Tongue (tissue), 3 donors: ENCODE measurements at places on chromosomes 12 and 14. TPM values are rescaled to one million over a fixed set of nuclear protein-coding genes. Genes with fewer than 3 reads are reported as not detected.

Gene RILPL2
- 1.4 TPM for total RNA-seq

Gene CD69
- 4.6 TPM for total RNA-seq

Gene TPPP2
- not detected for total RNA-seq

Gene GARIN6
- not detected for total RNA-seq

Gene TCL1B
- total RNA-seq, result not detected

Gene KRT6C
- 19.3 TPM for total RNA-seq

Gene GUCY2C
- 0.21 TPM for total RNA-seq

Gene DHRS2
- not detected for total RNA-seq

Gene RIMBP2
- 0.62 TPM for total RNA-seq

Gene IL26
- total RNA-seq, result not detected

Gene LIN7A
- 4.3 TPM for total RNA-seq

DNA sequence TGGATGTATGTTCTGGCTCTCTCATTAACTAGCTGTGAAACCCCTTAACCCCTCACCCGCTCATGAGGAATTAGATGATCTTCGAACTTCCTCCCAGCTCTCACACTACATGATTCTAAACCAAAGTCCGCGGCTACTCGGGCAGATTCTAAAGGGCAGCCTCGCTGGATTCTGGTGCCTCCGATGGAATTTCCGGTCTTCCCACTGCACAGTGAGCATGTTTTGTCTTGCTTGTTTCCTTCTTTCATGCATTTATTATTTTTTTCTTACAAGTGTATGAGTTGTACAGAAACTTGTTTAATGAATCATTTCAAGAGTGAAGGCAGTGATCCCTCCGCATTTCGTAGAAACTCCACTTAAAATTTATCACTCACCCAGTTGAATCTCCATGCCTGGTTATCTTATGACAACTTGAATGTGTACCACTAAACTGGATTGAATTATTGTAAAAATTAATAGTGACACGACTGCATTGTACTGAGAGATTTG lies 4.5 kb upstream of the HCAR3 start:
- peak; percentile 28 for DNase-seq

DNA sequence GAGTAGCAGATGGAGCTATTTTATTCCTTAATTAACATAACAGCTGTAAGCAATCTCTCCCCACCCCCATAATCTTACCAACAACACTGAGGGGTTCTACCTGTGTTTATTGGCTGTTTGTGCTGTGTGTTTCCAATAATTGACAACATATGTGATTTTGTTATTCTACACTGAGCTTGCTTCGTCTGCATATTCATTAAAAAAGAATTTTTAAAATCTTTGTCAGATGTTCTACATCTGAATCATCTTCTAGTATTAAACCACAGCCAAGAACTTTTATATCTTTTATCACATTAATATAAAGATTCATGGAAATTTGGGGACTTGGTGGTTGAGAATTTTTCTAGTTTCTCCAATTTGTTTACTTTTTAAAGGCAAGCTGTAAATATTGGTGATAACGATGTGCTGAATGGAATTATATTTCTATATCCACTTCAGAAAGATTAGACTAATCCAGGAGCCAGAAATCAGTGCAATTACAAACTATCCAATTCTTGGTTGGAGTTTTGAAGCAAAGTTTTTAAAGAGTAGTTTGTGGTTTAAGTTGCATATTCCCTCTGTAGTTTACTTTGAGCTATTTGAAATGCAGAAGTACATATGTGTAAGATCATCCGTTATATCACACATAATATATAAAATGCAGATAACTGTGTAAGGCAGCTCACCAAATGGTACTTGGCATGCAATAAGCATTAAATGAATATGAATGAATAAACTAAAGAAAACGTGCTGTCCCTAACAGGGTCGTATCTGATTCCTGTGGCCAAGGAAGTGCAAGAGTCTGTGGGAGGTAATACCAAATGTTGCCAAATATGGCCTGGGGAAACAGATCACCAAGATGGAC lies 206.9 kb downstream of the PELI2 start:
- DNase-seq, result peak; percentile 16

DNA sequence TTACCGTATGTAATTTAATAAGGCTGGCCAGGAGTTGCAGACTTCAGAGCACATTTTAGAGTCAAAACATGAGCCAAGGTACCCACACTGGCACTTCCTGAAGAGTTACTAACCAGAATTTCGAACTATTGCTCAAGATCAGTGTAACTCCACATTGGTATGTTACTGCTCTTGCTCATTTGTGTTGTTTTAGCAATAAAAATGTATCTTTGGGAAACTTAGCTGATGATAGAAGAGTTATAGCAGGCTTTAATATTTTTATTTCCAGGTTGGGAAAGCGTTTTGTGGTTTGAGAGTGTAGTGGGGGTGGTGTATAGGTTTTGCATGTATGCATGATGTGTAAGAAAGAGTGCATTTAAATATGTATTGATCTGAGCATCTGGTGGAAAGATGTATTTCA lies 96.6 kb downstream of the SCN8A start:
- DNase-seq, result no peak

DNA sequence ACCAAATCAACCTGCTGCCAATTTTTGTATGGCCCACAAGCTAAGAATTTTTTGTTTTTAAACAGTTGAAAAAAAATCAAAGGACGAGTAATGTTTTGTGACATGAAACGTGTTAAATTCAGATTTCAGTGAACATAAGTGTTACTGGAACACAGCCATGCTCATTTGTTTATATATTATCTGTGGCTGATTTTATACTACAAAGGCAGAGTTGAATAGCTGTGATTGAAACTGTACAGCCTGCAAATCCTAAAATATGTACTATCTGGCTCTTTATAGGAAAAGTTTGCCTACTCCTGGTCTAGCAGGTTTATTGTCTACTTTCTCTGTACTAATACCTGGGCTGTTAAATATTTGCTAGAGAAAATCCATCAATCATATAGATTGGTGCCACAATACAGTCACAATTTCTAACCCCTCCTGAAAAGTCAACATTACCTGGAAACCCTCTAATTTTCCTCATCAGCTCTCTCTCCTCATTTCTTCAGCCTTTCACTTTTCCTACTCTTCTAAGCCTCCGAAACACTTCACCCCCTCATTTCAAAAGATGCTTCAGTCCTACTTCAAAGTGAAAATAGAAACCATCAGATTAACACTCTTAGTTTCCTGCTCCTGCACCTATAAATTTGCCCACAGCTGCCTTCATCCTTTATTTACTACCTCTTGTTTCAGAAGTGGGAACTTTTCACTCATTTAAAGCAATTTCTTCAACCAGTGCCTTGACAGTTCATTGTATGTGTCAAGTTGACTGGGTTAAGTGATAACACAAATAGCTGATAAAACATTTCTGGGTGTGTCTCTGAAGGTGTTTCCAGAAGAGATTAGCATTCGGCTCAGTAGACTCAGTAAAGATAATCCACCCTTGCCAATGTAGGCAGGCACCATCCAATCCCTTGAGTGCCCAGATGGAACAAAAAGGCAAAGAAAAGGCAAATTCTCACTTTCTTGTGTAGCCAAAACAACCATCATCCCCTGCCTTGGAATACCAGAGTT lies 18.0 kb upstream of the C2CD5 start:
- no peak for DNase-seq

GRCh38 chr12:105667973-105668743 lies 337.7 kb downstream of the C12orf75 start:
- no peak for DNase-seq

- peak; percentile 25 for DNase-seq
Observed at GRCh38 chr14:90717916-90718315, 98.3 kb downstream of the TTC7B start.

- DNase-seq, result no peak
Observed at GRCh38 chr12:96862326-96862725, 44.7 kb upstream of the NEDD1 start.

DNA sequence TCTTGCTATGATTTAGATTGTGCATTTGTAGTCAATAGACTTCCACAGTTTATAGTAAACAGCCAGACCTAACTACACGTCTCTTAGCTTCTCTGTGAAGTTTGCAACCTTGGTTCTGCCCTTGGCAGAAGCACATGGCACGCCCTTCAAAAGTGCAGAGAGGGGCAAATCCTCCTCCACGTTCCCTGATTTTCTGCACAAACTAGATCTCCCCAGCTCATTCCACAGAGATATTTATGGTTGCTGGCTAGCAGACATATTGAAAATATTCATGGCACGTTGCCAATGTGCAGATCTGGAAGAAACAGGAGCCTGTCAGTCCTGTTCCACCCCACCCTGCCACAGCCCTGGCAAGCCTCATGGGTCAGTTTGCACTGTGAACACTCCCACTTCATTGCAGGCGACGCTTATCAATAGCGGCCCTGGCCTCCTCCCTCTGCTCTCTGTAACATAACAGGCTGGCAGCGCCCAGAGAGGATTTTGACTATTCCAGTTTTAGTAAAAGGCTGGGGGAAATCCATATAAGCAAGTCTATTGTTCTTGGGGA lies 6.5 kb upstream of the LGALS3 start:
- DNase-seq, result peak; percentile 73

- DNase-seq, result peak; percentile 2
Observed at GRCh38 chr14:21768116-21768874, 94.7 kb upstream of the OR4E1 start.

GRCh38 chr14:33475623-33476022 lies 475.3 kb downstream of the EGLN3 start:
- DNase-seq, result peak; percentile 72

- peak; percentile 72 for DNase-seq
Observed at GRCh38 chr12:30985814-30986452, 59.4 kb downstream of the TSPAN11 start.

DNA sequence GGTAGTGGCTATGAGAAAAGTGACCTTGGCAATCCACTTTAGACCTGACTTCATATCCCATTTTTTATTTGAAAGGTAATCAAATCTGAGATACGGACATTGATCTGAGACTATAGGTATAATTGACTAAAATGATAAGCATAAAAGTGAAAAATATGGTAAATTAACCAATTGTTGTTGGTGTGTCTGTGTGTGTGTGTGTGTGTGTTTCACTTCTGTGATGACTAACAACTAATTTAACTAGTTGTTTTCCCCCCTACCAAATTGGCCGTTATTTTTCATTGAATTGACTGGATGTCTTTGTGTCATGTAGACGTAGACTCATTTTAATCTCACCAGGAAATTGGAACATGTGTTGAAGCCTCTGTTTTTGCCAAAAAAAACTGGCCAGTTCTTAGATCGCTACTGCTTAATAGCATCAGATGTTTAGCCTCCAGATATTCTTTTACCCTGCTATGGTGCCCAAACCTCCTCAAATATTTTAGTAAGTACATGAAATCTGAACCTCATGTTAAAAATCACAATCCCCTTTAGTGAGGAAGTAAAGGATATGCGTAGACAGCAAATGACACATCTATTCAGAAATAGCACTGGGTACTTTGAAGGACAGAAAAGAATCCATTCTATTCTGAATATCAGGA lies 395.0 kb downstream of the EGLN3 start:
- peak; percentile 61 for DNase-seq

- DNase-seq, result no peak
Observed at GRCh38 chr12:111758120-111758561, 8.6 kb upstream of the ALDH2 start.

DNA sequence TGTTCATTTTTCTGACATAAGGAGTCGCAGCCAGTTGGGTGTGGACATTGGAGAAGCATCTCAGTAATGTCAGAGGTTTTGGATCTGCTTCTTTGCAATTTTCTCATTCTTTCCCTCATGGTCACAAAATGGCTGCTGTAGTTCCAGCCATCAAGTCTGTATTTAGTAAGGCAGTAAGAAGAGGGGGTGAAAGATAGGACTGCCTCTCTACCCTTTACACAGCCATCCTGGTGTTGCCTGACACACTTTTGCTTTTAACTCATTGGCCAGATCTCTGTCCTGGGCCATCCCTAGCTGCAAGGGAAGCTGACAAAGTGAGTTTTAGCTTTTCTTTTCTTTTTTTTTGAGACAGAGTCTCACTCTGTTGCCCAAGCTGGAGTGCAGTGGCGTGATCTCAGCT lies 66.2 kb downstream of the EID3 start:
- DNase-seq, result no peak

DNA sequence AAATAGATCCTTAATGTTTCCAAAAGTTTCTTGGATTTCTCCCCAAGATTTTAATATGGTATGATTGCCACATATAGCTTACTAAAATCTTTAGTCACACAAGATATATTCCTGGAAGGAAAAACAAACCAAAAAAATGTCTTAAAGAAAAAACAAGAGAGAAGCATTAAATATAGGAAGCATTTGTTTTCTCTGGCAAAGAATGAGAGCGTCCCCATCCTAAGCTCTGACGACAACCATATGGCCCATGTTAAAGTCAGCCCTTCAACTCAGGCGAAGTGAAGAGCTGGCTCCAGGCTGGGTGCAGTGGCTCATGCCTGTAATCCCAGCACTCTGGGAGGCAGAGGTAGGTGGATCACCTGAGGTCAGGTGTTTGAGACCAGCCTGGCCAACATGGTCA lies 35.6 kb downstream of the GCH1 start:
- peak; percentile 51 for DNase-seq

DNA sequence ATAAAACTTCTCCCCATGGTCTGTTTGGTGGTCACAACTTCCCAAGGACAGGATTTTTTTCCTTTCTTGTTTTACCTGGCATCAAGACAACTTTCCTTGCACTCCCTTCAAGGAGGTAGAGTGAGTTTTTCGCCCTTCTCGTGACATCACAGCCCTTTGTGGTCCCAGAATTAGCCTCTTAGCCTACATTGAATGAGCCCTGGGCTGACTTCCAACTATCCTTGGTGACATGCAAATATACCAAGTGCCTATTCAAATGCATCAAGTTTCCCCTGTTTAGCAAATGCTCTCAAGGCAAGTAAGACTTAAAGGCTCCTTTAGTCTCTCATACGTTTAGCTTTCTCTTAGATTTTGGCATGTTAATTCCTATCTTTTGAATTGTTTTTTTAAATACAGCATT lies 36.6 kb downstream of the TC2N start:
- DNase-seq, result peak; percentile 69

DNA sequence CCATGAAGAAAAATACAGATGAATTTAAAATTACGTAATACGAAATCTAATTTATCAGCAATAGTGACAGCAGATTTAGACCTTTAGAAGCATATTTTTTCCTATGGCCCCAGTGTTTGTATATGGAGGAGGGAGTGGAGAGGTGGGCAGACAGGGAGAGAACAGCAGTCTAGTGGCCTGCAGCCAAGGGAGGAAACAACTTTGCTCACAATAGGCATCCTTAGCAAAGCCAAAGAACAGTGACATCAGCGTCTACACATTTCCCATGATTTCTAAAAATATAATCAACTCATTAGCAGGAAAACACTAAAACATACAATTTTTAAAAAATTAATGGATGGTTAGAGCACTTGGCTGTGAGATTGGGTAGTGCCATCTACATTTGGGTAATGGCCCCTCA lies 622.6 kb upstream of the ATP2B1 start:
- DNase-seq, result no peak

DNA sequence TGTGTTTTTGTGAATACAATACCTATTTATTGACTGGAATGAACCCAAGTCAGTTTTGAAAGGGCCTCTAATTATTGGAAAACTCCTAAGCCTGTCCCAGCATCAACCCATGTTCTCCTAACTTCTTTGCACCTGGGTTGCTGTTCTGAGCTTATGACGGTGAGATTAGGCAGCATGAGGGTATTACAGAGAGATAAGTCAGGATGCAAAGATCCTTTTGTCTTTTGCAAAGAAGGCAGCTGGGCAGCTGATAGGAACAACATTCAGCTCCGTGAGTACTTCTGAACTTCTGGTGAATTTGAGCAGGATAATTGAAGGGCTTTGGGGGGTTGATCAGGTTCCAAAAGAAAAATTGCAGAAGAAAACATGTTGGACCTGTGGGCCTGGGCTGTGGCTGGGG lies at the start of gene PDE6H:
Gene PDE6H, plus strand, starts transcription at position 227 of the 400 bp plus-strand sequence. CDS start 4,971 bp downstream, outside the sequence.
- no peak for DNase-seq

- DNase-seq, result no peak
Observed at GRCh38 chr14:33563901-33564197, 387.0 kb downstream of the EGLN3 start.
